Stimulated activated naive CD4-positive, alpha-beta T cell treated with Interleukin-2 at 50 U/mL for 16 hours (primary cell): ENCODE measurements at places on chromosomes 4 and X.

- DNase-seq = no peak
These were observed 30.8 kb upstream of the MXD4 start for GRCh38 chr4:2292646-2293108.

- DNase-seq = no peak
These were observed 79.8 kb upstream of the GPM6A start for GRCh38 chr4:175891851-175892250.

DNA sequence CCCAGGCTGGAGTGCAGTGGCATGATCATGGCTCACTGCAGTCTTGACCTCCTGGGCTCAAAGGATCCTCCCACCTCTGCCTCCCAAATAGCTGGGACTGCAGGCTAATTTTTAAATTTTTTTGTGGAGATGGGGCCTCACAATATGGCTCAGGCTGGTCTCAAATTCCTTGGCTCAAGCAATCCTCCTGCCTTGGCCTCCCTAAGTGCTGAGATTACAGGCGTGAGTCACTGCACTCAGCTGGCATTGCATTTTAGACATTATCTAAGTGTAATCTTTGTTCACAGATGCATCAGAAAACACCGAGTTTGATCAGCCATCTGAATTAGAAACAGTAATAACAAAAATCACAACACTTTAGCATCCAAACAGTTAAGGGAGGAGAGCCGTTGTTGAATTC, 53.4 kb upstream of the CBR4 start:
- DNase-seq = no peak

DNA sequence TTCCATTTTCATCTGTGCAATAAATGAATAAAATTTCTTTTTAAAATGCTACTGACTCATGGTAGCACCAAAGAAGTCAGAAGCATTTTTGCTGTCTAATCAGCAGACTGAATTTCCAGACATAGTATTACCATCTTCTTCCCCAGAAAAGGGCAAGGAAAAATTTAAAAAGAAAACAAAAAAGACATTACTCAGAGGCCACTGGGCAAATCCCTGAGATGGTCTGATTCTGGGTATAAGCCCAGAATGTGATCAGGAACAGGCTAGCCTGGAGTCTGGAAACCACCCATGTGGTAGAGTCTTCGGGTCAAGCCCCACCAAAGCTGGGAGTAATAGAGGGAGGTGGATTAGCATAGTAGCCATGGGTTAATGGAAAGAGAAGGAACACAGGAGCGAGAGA, 342.8 kb downstream of the FBXW7 start:
- no peak for DNase-seq

- DNase-seq = no peak
These were observed 44.8 kb downstream of the ATXN3L start for GRCh38 chrX:13275031-13275430.

GRCh38 chr4:138677748-138678147, 337.8 kb upstream of the NOCT start:
- no peak for DNase-seq

DNA sequence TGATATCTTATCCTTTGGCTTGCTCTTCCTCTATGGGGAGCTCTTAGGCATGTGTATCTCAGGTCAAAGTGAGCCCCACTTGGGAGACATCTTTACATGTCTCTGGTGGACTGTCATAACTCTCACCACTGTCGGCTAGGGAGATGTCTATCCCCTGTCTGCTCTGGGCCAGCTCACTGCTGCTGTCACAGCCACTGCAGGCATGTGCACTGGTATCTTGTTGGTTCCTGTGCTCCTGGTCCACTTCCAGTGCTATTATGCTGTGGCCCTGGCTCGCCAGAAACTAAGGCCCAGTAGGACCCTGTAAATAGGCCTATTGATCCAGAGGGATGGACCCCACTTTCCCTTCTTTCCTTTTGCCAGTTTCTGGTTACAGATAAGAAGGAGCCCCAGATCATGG, 56.6 kb upstream of the LAS1L start:
- DNase-seq = no peak

- DNase-seq = no peak
These were observed 45.7 kb upstream of the EPGN start for GRCh38 chr4:74262522-74262921.

DNA sequence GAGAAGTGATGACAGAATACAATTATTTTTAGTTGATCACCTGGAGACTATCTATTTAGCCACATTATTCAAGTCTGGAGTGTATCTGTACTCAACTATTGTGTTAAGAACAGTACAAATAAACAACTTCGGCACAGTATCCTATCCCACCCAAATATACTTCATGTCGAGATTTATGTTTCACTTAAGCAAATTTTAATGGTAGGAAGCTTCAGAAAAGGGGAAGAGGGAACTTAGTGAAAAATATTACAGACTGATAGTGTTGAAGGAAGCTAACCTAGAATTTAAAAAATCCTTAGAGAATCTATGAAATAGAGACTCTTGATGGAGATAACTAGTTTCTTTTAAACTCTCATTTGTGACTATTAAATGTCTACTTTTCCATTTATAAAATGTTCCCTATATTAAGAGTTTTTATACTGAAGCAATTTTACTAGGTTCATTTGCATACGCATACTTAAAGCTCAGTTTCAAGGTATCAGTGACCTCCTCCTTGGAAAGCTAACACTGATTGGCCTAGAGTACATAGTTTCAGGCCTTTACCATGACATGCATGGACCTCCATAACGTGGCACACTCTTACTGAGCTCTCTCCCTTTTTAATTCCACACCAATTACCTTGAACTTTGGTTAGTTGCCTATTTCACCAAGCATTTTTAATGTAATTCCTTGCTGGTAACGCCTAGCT, 197.7 kb downstream of the CAMK2D start:
- no peak for DNase-seq

DNA sequence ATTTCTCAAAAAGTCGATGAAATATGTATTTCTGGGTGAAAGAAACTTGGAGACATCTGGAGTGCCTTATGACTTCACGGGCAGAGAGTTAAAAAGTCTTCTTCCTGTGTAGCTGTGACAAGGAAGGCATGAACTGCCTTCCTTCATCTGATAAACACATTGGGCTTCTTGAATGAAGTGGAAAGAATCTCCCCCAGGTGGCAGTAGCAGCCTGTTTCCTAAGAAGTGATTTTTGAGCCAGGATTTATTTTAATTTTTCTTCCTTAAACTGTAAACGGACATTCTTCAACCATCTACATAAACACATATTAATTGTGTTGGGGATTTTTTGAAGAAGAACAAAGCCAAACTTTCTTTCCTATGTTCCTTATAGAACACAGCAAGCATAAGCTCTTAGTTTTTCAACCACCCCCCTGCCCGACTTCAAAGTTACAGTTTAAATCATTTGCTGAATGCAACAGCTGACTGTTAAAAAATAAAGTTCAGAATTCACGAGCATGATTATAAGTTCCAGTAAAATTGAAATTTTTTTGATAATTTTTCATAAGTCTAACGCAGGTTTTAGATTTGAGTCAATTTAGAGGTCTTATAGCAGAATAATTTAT, 980 bp upstream of the GIMD1 start:
- no peak for DNase-seq

- DNase-seq = no peak
These were observed 47.0 kb downstream of the ASIC5 start for GRCh38 chr4:155819066-155819465.

GRCh38 chr4:174314770-174315169, 31.1 kb downstream of the CEP44 start:
- no peak for DNase-seq

DNA sequence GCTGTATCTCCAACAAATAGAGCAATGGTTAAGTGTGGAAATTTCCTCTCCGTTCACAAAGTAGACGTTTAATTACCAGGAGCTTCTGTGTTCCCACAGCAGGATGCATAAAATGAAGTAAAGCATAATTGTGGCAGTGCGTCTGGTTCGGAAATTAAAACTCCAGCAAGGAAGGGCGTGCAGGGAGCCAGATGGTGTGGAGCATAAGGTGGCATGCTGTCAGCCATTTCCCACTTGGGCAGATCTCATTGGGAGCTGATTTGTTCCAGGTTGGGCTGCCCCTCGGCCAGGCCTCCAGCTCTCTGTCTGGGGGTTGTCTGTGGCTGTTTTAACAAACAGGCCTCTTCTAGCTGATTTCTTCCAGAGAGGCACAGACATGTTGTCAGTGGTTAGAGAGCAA, 182.1 kb upstream of the CLNK start:
- no peak for DNase-seq

DNA sequence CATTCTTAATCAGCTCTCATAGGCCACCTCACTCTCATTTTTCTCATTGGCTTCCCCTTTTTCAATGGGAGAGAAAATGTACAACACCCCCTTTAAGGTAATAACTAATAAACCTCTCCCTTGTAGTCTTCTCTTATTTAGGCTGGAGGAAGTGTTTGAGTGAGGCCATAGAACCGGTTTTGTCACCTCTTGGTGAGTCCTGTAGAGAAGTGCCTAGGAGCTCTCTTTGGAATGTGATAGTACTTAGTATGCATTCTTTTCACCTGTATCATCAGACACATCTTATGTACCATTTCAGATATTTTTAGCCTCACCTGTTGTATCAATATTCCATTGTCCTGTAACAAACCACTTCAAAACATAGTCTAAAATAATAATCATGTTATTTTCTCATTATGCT, 3.5 kb upstream of the TAB3 start:
- DNase-seq = no peak

DNA sequence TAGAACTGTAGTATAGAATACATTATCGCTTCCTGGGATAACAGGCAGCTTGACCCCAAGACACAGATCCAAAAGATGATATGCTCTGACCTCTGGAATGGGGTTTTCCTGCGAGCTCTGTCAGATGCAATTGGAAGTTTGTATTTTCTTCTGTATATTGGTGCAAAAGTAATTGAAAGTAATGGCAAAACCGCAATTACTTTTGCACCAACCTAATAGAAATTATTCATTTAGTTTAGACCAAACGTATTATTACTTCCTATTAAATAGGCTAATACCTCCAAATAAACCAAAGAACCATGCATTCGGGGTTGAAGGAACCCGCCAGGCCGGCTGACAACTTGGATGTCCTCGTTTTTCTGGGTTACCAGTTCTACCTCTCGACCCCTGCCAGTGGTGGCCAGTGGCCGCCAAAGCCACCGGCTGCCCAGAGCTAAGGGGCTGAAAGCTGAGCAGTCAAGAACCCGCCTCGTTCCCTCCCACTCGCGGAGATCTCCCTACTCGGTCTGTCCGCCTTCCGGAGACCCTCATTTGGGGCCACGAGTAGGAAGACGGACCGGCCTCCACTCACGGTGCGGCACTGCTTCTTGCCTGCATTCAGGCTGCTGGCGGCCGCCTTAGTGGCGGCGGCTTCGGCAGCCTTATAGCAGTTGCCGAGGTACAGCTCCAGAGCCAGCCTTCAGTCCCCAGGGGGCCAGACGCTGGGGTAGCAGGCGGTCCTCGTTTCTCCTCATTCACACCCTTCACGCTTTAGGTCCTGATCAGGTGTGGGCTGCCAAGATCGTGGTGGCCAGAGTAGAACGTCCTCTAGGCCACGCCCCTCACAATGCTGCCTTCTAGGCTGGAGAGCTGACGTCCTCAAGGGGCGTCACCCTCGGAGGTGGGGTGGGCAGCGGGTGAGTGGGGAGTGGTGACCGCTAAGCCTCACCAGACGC, 121.9 kb downstream of the RBMX2 start:
- DNase-seq = no peak

- no peak for DNase-seq
These were observed 860.9 kb upstream of the LCORL start for GRCh38 chr4:18882468-18882867.

DNA sequence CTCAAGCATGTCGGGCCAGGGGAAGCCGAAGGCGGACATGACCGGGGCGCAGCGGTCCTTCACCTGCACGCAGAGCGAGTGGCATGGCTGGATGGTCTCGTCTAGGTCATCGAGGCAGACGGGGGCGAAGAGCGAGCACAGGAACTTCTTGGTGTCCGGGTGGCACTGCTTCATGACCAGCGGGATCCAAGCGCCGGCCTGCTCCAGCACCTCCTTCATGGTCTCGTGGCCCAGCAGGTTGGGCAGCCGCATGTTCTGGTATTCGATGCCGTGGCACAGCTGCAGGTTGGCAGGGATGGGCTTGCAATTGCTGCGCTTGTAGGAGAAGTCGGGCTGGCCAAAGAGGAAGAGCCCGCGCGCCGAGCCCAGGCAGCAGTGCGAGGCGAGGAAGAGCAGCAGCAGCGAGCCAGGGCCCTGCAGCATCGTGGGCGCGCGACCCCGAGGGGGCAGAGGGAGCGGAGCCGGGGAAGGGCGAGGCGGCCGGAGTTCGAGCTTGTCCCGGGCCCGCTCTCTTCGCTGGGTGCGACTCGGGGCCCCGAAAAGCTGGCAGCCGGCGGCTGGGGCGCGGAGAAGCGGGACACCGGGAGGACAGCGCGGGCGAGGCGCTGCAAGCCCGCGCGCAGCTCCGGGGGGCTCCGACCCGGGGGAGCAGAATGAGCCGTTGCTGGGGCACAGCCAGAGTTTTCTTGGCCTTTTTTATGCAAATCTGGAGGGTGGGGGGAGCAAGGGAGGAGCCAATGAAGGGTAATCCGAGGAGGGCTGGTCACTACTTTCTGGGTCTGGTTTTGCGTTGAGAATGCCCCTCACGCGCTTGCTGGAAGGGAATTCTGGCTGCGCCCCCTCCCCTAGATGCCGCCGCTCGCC, at the start of gene SFRP2:
SFRP2 (minus strand) TSS at position 671 of the 864 bp plus-strand sequence; CDS start at position 423, 248 bp downstream.
- no peak for DNase-seq
